T-helper 2 cell treated with Interferon-gamma antibody and Interleukin-4, amounts not matched to agents 5 μg/mL and 100 μg/mL, for 36 hours (primary cell): ENCODE measurements at places on chromosomes 3 and 15.

- no peak for DNase-seq
Observed at GRCh38 chr3:108719178-108719806, 37.9 kb downstream of the RETNLB start.

GRCh38 chr15:41336549-41336948, 3.9 kb downstream of the NUSAP1 start:
- DNase-seq = peak; percentile 15

GRCh38 chr15:80816936-80817335, 37.8 kb downstream of the CEMIP start:
- no peak for DNase-seq

DNA sequence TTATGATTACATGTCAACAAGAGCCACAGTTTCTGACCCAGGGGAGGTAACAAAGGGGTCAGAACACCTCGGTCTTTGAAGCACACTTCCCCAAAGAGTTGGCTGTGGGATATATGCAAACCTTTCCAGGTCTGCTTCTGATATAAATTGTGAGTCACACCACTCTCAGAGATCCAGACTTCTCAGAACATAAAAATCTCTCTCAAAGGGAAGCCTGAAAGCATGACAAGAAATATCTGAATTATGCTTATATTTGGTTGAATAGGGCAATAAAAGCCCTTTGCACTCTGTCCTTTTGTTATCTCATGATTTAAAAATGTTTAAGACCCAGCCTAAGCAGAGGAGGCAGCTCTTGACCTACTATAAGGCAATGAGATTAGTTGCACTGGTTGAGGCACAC, 56.8 kb downstream of the MYH15 start:
- DNase-seq = no peak

DNA sequence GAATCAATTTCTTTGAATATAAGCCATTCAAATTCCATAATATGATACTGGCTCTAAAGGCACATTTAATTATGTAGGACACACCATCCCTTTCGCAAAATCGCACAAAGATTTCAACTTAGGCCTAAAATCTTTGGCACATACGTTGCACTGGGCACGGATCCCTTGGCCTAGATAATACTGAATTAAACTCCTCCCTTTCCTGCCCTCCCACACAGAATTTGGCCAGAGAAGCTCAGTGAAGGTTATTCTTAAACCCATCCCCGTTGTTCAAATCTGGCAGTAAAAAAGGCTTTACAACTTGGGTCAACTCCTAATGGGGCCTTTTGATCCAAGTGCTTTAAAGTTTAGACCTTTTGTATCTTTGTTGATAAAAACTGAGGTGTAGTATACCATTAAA, 247.2 kb downstream of the PTPRG start:
- DNase-seq = no peak

DNA sequence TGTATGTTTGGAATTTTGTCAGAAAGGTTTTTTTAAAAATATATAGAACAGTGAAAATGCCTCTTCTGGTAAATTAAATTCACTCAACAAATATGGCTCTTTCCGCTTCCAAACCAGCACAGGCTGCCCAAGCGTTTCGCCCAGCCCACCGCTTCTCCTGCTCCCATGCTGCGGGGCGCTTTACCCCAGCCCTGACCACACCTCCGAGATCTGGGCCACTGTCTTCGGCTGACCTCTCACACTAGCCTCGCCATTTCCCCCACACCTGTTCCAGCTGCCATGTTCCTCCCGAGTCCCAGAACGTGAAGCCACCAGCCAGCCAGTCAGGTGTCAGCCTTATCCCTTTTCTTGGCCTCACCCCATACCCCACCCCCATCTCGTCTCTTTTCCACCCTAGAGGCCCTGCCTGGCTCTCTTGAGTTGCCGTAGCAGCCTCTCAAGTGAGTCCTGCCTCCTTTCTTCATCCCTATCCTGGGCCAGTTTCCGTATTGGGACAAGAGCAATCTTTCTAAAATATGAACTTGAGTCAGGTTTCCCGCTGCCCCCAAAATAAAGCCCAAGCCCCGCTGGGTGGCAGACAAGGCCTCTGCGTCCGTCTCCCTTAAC, 46.5 kb downstream of the SLC12A8 start:
- DNase-seq = no peak

GRCh38 chr3:90055666-90056065, 948.2 kb downstream of the EPHA3 start:
- no peak for DNase-seq

DNA sequence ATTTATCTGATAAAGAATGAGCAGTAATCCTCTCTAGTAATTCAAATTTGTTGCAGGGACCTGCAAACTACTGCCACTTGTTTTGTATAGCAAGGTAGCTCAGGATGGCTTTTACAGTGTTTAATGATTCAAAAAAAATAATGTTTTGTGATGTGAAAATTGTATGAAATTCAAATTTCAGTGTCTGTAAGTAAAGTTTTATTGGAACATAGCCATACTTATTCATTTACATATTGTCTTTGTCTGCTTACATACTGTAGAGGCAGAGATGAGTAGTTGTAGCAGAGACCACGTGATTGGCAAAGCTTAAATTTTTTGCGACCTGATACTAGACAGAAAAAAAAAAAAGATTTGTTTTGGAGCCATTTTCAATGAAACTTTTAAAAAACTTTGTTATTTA, 6.5 kb upstream of the UTS2B start:
- no peak for DNase-seq

DNA sequence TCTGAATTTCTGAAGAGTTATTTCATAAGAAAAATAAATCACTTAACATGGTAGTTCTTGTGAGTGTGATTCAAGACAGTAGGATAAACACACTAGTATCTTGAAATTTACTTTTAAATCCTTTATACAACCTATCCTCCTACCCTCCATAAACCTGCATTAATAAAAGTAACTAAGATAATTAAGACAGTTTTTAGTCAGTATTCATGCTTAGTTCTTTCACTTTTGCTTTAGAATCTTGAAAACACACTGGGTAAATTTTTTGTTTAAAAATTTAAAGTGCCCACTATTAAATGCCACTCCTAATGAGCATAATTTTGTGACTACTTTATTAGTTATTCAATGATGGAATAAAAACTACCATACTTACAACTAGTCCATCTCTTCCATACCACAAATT, 28.8 kb downstream of the GOLIM4 start:
- DNase-seq = no peak

DNA sequence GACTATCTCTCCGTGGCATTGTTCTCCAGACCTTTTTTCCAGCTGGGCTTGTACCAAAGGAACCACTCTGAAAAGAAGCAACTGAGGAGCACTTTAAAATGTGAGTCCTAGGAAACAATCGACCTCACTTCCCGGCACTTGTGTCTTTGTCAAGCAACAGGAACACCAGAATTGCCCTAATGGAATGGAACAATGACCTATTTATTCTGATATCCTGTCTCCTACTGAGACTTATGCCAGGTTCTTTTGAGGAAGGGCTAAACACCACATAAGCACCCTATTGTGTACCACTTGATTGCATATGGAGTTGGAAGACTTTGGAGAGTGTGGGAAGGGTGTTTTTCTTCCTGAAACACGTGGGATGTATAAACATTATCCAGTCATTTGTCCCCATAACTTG, 56.8 kb upstream of the TGFBR2 start:
- DNase-seq = no peak

GRCh38 chr15:87312221-87312620, 944.3 kb downstream of the NTRK3 start:
- no peak for DNase-seq

DNA sequence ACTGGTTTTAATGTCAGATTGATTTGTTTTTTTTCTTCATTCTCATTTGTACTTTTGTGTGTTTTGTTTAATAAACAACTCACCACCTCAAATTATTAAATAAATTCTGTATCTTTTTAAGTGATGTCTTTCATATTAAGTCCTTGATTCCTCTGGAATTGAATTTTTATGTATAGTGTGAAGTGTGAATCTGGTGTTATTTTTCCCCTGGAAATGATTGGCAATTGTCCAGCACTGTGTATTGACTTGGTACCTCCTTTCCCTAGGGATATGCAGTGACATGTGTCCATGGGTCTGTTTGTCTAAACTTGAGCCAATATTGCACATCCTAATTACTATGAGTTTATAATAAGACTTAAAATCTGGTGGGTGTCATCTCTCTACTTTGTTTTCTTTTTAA, 2.1 kb downstream of the RNU5B-1 start:
- DNase-seq = no peak

DNA sequence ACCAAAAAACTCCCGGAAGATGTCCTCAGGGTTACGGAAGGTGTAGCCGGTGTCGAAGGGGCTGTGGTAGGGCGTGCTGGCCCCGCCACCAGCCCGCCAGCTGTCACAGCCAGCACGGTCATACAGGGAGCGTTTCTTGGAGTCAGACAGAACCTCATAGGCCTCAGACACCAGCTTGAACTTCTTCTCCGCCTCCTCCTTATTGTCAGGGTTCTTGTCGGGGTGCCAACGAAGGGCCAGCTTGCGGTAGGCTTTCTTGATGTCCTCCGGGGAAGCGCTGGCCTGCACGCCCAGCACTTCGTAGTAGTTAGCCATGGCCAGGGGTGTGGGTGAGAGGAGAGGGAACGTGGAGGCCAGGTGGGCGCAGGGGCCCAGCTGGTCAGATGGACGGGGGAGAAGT, 3.8 kb downstream of the DNAJB8 start:
- no peak for DNase-seq

GRCh38 chr3:14299767-14300166, 102.6 kb upstream of the SLC6A6 start:
- DNase-seq = no peak

DNA sequence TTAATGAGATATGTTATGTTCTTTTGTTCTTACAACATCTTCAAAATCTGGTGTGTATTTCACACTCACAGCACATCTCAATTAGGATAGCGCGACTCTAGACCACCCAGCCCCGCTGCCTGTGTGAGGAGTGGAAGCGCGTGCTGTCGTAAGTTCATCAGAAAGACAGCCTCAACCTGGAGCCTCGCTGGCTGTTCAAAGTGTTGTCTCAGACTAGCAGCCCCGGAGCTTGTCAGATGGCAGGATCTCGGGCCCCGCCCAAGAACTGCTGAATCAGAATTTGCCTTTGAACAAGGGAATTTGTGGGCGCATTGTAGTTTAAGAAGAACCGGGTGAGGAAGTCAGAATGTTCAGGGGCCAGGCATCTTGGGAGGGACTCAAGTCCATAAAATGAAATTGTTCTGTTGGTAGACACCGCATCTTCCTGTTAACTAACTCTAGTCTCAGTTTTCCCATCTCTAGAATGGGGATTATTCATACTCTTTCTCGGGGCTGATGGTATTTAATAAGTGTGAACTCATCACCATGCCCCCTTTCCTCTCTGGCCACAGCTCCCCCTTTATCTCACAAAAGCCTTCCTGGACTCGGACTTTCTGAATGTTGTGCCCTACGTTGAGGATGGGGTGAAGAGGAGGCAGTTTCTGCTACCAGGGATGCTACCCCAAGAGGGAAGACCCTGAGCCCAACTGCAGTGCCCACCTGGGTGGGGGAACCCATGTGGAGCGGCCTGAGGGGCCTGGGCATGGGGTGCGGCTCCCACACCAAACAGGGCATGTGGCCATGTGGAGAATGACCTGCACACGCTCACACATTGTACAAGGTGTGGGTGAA, 40.4 kb downstream of the BHLHE40 start:
- DNase-seq = peak; percentile 84

GRCh38 chr15:64909546-64909945, 2.2 kb upstream of the ANKDD1A start:
- DNase-seq = no peak

- DNase-seq = no peak
Observed at GRCh38 chr3:14701676-14702075, 26.7 kb downstream of the C3orf20 start.

DNA sequence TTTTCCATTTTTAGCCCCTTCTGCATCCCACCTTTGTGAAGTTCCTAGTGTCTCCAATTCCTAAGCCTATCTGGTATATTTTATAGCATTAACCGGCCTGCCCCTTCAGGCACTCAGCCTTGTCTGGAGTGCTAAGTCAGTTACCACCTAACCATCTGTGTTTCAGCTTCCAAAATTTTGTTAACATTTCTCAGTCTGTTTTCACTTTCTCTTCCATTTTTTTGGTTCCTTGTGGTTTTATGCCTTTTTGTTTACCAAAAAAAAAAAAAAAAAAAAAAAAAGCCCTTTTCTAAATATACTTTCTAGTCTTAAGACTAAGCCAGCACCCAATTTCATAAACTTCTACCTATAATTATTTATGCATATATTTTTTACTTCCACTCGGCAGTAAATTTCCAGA, 92.4 kb downstream of the CSNK1G1 start:
- DNase-seq = no peak

DNA sequence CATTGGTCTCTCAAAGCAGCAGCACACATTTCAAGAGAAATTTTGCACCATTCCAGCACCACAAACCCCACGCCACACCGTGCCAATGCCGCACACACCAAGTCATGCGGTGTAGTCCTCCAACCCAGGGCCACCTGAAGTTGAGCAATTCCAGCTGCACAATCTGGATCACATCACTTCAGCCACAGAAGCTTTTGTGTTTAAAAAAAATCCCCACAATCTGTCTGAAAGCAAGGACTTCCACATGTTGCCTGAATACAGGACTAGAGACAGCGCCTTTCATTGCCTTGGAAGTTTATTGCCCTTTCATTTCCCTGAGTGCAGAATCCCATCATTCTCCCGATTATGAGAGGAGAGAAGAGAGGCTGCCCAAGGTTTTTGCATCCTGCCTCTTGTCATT, 175.6 kb upstream of the BCL6 start:
- DNase-seq = no peak

DNA sequence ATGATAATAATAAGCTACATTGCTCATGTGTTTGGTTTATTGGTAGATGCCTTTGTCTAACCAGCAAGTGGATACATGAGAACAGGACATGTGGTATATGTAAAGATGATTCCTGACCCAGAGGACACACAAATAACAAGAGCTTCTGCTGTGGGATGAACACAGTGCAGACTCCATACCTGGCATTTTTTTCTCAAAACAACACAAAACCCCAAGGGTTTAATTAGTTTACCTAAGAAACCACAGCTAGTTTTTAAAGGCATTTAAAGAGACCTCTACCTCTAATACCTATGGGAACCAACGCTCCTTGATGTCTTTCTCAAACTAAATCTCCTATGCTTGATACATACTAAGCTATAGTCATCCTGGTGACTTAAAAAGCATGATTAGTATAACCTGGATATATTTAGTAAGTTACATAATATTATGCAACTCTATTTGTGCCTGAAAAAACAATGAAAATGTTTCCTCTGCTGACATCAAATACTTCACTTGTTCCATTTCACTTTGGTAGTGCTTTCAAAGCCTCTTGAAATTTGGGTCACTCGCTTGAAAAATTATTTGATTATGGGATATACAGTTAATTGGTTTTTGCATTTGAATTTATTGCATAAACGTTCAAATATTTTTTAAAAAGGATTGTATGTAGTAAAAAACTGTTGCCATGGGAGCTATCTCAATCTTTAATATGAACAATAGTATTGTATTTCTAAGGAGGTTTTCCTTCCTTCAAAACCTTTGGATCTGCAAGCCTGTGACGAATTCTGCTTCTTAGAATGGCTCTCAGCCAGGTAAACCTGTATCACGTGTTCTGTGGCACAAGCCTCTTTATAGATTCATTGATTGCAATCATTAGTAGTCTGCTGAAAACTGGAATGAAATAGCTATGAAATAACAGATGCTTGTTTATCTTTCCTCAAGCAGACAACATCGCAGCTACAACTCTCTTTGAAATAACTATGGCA, 233.0 kb upstream of the KCNMB2 start:
- DNase-seq = no peak

GRCh38 chr15:92059036-92059970, 205.8 kb downstream of the SLCO3A1 start:
- no peak for DNase-seq
